Neuronal stem cell (in vitro differentiated cells): ENCODE measurements at places on chromosomes 6 and 20.

GRCh38 chr6:6678185-6678671 lies 89.7 kb downstream of the LY86 start:
- DNase-seq, result no peak

GRCh38 chr6:121321282-121321681 lies 13.0 kb downstream of the TBC1D32 start:
- DNase-seq, result no peak

GRCh38 chr20:41304424-41305079 lies 13.0 kb downstream of the ZHX3 start:
- DNase-seq, result no peak

GRCh38 chr20:22369100-22369499 lies 215.3 kb downstream of the FOXA2 start:
- no peak for DNase-seq

DNA sequence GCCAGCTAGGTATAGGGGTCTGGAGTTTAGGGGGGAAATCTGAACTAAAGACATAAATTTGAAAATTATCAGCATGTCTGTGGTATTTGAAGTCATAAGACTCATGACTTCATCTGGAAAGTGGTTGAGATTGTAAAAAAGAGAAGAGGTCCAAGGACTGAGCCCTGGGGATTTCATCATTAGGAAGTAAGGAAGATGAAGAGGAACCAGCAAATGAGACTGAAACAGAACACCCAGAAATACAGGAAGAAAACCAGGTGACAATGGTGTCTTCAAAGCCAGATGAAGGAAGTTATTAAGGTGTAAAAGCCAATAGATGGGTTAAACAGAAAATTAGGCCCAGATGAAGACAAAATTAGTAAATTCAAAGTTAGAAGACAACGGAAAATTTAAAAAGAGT lies 49.1 kb upstream of the UBR2 start:
- DNase-seq, result no peak

DNA sequence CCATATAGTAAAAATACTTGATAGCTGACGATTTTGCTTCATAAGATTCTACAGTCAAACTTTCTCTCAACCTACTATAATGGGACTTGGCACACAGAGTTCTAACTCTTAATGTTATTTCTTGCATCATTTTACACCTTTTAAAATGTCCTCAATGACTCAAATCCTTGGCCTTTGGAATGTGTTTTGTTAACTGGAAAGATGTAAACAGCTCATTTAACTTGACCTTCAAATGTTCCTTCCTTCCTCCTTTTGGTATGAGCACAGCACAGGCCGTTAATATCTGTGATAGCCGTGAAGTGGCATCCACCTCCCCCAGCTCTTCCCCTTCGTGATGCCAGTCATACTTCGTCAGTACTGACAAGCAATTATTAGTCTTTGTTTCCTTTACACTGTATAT lies 972.0 kb upstream of the CITED2 start:
- no peak for DNase-seq

- no peak for DNase-seq
These were observed 65.5 kb upstream of the TNFAIP3 start for GRCh38 chr6:137801352-137802114.

DNA sequence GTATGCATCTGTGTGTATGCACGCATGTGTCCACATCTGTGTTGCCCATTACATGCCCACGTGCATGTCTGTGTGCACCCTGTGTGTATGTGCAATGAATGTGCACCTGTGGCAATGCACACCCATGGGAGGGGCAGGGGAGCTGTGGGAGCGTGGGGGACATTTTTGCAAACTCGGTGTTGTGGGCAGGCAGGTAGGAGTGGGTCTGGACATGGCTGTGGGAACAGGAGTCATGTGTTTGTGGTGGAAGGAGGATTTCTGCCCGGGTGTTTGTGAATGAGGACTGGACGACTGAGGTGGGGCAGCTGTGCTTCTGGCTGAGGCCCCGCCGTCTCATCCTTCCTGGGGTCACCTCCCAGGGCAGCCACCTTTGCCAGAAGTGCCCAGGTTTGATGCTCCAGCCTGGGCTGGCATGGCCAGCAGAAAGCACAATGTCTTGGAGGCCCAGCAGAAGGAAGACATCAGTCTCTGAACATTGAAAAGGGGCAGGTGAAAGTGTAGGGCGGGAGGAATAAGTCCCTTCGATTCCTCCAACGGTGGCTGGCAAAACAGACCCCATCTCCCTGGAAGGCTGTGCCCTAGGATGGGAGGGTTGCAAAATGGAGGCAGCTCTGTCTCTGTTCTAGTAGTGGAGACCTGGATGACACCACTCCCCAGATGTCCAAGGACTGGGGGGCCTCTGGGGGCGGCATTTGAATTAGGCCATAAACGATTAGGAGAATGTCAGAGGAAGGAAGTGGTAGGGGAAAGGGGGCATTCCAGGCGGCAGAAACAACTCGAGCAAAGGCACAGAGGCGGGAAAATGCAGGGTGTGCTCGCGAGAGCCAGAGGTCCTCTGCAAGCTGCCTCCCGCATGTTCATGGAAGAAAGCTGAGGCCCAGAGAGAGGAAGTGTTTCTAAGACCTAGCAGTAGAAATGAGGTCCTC lies 19.1 kb upstream of the ARMC12 start:
- no peak for DNase-seq

GRCh38 chr6:138522611-138523010 lies 23.3 kb upstream of the NHSL1 start:
- no peak for DNase-seq

GRCh38 chr6:30463242-30463641 lies 26.1 kb upstream of the HLA-E start:
- DNase-seq, result no peak

DNA sequence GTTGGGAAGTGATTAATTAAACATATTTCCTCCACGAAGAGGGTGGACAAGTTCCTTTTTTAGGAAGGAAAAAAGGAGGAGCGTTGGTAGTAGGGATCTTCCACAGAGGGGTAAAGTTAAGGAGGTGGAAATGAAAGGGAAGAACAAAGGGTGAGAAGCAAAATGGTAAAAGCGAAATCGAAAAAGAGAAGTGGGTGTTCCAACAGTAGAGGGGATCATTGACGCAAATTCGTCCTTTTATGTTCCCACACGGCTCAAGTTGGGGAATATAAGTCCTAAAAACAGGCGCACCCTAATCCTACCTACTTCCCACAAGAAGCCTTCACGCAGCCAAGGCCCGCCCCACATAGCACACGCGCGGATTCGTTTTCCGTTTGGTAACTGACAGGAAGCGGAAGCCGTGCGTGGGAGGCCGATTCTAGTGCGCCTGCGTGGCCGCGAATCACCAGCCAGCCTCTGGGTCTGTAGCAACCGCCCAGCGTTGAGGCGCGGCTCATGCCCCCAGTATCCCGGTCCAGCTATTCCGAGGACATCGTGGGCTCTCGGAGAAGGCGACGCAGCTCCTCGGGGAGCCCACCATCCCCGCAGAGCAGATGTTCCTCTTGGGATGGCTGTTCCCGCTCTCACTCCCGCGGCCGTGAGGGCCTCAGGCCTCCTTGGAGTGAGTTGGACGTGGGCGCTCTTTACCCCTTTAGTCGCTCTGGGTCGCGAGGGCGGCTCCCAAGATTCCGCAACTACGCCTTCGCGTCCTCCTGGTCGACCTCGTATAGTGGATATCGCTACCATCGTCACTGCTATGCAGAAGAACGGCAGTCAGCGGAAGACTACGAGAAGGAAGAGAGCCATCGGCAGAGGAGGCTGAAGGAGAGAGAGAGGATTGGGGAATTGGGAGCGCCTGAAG lies at the start of gene NKAPL:
Gene NKAPL (plus strand): TSS at position 421 of the 901 bp plus-strand sequence. CDS start 75 bp downstream, at position 496.
- no peak for DNase-seq

DNA sequence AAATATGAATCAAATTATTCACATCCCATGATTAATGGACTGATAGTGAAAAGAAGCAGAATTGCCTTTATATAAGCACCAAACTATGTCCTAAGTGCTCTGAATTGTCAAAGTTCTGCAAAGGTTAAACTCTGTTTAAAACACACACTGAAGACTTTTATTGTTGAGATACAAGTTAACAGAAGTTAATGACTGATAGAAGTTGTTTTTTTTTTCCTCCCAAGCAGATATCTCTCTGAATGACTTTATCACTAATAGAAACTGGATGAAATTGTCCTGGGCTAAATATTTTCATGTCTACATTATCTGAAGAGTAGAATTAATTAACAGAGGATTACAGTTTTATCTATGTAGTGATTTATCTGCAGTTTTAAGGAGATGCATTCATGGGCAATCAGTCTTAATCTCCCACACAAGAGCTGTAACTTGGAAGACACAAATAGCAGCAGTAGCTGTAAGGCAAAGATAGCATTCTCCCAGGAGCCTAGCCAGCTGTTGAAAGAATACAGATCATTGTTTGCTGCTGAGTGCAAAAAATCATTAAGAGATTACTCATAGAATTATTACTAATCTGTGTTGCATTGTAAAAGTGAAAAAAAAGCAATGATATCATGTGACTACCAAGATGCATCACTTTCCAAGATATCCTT lies 49.9 kb downstream of the BMP5 start:
- DNase-seq, result peak; percentile 24

GRCh38 chr6:148848915-148849314 lies 102.1 kb downstream of the UST start:
- DNase-seq, result no peak

- DNase-seq, result peak; percentile 11
These were observed 47.7 kb downstream of the AKAP7 start for GRCh38 chr6:131182991-131183425.
